ENCODE measurements at places on chromosomes 4 and X.

DNA sequence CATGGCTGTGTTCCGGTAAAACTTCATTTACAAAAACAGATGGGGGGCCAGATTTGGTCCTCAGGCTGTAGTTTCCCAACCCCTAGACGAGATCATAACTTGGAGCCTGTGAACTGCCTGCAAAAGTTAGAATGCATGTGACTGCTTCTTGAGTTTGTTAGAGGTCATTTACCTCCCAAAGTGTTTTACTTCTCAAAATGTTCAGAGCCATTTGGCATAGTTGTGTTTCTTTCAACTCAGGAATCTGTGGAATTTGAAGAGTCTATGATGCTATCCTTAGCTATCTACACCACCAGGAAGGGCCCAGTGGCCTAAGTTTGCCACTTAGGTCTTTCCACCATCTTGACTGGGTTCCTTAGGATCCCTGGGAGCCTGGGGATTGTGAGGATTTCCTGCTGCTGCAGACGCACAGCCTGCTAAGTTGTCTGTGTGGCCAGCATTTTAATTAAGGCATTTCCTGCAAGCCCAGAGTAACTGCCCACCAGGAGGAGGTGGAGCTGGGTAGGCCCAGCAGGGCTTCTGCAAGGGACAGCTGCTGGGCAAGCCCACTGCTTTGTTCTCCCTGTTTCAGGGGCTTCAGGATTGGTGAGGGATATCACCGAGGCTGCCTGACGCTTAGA lies 53.1 kb downstream of the CCNI start:
- DNase-seq, result no peak

GRCh38 chr4:155658681-155659064 lies 8.0 kb upstream of the GUCY1A1 start:
- DNase-seq, result no peak

- DNase-seq, result no peak
Measured at GRCh38 chrX:17535229-17535628, 160.2 kb downstream of the NHS start.

DNA sequence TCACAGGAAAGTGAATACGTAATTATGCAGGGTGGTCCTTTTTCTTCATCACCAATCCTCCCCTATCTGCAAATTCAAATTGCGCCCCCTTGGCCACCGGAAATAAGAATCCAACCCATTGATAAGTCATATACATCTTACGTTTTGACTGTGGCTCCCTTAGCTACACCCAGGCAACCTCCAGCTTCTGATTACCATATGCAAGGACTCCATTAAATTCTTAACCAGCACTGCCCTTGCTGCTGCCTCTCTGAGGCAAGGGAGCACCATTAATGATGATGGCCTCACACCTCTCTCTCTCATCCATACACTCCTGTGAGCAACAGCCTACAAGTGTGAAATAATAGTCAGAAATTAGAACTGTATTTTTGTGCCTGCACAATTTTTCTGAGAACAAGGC lies 106.0 kb upstream of the NOCT start:
- DNase-seq, result no peak

DNA sequence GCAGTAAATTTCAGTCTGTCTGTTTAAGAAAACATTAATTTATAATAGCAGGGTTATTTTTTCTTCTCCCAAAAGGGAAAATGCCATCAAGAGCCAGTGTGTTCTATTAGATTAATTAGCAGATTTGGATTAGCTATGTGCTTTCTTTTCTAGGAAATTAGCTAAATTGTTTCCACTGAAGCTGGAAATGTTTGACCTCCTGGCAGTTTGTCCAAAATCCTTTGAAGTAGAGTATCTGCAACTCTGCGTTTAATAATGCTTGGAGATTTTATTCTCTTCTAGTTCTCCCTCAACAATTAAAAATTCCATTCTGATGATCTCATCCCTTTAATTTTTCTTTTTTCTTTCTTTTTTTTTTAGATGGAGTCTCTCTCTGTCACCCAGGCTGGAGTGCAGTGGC lies 27.1 kb upstream of the HOPX start:
- no peak for DNase-seq

DNA sequence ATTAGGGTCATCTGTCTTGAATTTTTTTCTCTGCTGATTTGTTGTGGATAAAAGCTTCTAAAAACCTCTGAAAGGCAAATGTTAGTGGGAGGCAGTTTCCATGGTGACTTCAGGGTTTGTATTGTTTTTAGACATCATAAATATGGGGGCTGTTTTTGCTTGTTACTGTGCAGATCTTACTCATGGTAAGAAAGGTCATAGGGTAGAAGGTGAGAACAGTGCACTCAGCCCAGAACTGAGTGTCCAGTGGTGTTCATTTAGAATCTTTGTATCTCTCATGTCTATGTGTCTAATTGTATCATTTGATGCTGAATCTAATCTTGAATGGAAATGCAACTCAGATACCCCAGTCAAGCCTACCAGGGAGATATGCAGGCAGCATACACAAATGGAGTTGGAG lies 609.8 kb downstream of the ZNF674 start:
- no peak for DNase-seq

- no peak for DNase-seq
Measured at GRCh38 chr4:79638735-79639134, 230.7 kb upstream of the GK2 start.

DNA sequence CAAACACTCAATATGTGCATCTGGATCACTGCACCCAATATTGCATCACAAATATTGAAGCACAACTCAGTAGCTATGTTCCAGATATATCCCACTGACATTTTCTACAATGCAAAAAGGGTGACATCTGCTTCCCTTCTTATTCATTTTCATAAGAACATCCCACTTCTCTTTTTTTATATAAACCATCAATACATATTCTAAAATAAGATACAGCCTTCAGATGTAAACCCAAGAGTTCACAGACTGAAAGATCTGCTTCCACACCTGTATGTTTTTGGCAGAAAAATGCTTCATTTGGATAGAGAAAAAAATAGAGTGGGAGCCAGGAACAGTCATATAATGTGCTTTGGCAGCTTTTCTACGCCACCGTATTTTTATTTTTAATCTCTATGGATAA lies 815.6 kb upstream of the ADGRL3 start:
- no peak for DNase-seq

DNA sequence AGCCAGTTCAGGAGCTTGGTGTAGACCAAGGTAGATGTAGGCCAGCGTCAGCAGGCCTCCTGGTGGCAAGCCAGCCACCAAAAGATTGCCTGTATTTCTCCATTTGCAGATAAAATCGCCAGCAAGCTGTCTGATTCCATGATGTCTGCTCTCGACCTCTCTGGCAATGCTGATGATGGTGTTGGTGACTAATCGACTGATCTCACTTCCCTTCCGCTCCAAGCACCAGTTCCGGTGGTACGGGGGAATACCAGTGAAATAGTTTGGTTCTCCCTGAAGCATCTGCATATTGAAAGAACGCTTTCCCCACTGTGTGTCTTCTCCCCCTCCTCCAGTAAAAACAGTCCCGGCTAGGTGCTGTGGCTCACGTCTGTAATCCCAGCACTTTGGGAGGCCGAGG lies 30.4 kb downstream of the GNL3L start:
- DNase-seq, result no peak

- no peak for DNase-seq
Measured at GRCh38 chr4:100165809-100166208, 24.5 kb downstream of the DDIT4L start.

- no peak for DNase-seq
Measured at GRCh38 chr4:67131224-67131623, 414.1 kb downstream of the CENPC start.

DNA sequence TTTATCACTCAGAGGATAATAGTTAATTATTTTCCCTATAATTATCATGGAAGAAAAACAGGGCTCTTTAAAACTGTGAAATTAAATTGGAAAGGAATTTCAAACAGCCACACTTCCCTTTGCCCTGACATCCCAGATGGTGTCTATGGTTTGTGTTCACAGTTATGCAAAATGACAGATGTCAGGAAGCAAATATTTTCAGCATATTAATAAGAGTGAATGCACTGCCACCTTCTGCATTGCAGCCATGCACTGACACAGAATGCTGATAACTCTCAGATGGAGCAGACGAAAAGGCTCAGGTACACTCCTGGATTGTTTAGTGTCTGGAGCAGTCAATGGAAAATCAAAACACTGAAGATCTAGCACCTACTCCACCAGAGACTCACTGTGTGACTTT lies 57.6 kb downstream of the RWDD4 start:
- DNase-seq, result no peak
